Activated naive CD4-positive, alpha-beta T cell treated with anti-CD3 and anti-CD28 coated beads, Interleukin-2, amount 50 U/mL, for 72 hours (primary cell): ENCODE measurements at places on chromosomes 11 and 22.

DNA sequence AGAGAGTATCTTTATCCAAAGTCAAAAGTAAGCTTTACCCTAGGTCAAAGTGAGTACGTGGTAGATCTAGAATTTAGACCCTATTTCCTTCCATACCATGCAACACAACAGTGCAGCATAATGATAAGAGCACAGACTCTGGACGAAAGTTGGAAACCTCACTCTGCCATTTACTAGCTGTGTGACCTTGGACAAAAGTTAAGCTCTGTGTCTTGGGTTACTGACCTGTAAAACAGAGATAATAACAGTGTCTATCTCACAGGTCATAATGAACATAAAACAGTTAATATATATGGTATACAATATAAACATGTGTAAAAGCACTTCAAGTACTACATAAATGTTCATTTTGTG is 13.6 kb upstream of the CHRNA10 start:
- no peak for DNase-seq

DNA sequence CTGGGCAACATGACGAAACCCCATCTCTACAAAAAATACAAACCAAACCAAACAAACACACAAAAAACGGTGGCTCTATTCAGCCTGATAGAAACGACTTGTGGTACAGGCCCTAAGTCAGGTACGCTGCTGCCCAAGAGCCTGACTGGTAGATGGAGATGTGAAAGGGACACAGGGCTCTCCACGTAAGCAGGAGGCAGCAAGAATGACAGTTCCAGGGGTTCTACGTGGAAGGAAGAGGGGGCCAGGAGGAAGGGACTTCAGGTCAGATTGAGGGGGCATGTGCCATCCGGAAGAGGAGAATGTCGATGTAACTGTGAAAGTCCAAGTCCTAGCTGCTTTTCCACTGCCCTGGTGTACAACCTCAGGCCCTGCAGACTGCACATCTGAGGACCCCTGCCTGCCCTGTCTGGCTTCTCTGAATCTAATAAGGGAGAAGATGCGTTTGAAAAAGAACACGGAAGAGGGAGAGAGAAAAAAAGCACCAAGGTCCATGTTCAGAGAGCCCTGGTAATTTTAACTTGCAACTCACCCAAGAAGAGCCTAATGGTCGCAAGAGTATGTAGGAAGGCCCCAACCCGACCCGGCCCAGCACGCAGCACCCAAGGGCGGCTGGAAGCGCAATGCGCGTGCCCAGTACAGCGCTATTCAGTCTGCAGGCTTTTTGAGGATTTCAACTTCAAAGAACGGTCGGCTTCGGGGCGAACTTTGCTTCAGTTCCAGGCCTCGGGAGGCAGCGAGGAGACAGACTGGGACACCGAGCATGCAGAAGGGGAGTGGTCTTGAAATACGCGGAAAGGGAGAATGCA is 909 bp upstream of the ZNRD2 start:
- no peak for DNase-seq

GRCh38 chr11:15599376-15599775 is 484.7 kb downstream of the INSC start:
- no peak for DNase-seq

DNA sequence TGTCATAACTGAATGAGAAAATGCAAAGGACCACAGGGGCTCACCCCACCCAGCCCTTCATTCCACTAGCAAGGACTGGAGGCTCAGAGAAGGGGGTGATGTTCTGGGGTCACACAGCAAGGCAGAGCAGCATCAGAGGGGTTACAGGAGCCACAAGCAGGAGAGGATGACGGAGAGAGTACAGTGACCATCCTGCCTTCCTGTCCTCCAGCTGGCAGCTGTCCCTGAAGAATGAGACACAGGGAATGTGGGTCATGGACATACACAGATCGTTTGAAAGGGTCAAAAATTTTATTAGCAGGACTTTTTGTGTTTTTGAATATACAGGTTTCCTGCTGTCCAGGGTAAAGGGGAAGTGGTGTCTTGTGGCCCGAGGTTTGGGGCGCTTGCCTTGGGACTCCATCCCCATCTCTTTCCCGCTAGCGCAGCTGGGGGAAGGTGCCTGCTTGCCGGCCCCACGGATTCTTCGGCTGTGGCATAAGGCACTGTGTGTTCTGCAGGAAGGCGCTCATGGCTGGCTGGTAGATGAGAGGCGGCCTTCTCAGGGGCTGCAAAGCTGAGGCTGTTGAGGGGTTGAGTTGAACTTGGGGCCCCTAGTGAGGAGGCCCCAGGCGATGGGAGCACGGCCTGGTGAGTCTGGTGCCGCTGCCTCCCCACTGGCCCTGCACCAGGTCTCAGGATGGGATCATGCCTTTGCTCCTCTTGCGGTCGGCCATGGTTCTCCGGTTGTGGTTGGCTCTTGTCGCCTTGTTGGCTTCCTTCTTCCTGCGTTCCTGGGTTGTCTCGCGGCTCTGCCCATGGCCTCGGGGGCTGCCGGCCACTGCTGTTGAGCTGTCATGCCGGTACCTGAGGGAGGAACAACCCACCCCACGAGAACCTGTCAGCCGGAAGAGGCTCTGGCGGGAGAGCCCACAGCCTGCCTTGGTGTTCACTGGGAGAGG is 21.4 kb downstream of the UQCR10 start:
- DNase-seq = no peak

DNA sequence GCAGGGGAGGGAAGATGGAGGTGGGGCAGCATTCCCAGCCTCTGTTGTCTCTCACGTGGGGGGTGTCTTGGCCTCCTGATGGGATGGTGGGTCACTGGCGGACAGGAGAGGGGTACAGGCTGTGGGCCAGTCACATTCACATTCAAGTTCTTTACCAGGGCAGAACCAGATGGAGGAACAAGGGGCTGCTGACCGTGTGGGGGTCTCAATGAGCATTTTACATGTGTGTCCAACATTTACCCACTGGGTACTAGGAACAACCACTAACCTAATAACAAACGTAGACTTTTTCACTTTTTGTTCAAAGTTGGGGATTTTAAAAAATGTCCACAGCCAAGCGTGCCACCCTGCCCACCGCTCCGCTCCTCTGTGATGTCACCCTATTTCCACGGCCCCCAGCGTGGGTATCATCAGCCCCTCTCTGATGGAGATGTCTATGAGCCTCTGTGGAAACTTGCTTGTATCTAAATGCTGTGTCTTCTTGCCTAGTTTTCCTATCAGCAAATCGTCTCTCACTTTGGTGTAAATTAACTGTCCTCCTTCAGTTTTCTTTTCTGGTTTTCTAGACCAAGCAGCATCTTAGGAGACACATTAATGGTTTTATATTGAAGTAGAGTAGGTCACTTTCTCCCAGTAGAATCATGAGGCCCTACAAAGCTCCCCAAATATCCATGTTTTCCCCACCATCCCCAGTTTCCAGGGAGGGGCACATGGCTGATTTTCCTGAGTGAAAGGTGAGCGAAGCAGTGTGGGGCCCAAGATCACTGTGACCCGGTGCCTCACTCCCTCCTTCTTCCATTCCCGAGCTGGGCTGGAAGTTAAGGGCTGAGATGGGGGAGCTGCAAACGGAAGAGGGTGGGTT is 936.7 kb downstream of the BRD1 start:
- DNase-seq = no peak

GRCh38 chr22:38413085-38414008 is 41.7 kb downstream of the KCNJ4 start:
- DNase-seq = peak; percentile 48

GRCh38 chr11:75237050-75237449 is 3.5 kb upstream of the TPBGL start:
- no peak for DNase-seq

GRCh38 chr11:112241486-112241885 is 15.3 kb downstream of the PTS start:
- DNase-seq = no peak

- DNase-seq = no peak
Observed at GRCh38 chr11:69698362-69698761, 5.5 kb downstream of the FGF19 start.

DNA sequence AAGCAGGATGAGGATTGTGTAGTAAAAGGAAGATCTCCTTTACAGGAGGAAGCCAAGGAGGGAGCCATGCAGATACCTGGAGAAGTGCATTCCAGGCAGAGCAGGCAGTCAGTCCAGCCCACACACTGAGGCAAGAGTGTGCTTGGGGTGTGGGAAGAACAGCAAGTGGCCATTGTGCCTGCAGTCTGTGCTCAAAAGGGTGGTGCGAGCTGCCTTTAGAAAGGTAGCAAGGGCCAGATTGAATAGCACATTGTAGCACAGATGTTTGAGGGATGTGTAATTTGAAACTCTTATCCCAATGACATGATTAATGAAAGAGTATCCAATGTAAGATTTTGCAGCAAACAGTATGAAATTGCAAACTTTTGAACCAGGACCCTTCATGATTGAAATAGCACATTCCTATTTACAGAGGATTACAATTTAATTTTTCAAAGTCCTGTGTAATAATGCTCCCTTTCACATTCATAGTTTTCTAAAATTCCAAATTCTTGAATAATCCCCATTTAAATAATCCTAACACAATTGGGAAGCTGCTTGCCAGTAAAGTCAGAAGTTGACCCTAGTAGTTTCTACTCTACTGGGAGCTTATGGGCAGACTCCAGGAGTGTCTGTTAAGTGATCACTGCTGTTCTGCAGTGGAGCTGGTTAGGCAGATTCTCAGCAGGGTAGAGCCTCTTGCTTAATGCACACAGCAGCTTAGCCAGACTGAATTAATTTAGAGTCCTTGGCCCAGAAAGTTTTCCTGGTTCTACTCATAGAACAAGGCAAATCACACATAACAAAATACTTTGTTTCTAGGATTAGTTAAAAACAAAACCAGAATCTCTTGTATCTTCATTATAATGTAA is 78.1 kb downstream of the CYB5R2 start:
- no peak for DNase-seq

- no peak for DNase-seq
Observed at GRCh38 chr11:93054279-93054678, 84.8 kb downstream of the MTNR1B start.

DNA sequence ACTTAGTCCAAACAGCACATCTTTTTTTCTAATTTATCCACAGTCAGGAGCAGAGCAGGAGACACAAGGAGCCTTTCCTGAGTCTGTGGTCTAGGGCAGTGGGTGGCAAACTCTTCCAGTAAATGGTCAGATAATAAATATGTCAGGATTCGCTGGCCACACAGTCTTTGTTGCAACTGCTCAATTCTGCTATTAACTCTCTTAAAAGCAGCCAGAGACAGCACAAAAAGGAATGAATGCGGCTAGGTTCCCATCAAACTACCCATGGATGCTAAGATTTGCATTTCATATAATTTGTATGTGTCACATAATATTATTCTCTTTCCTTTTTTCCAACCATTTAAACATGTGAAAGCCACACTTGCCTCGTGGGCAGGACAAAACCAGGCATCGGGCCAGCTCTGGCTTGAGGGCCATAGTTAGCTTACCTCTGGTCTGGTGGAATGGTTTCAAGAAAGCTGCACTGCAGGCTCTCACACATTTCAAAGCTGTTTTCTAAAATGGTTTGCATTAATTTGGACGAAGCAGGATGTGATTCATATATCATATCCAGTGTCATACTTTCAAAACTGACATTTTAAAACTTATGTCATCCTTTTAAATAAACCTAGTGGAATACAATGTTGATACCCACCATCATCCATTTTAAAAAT is 64.7 kb upstream of the CD5 start:
- no peak for DNase-seq

- no peak for DNase-seq
Observed at GRCh38 chr22:45323695-45324094, 14.0 kb downstream of the FAM118A start.

DNA sequence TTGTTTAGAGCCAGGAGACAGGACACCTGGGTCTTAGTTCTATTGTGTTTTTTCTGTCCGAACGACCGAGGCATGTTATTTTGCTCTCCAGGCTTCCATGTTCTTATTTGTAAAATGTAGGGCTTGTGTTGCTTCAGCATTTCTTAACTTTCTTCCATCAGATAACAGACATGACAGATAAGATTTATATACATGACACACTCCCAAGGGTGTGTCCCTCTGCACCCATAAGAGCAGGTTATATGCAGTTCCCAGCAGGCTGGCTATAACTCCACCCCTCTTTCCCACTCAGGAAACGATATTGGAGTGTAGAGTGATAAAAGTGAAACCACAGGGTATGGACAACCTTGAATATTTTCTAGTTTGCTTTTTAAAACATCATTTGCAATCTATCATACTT is 65.8 kb downstream of the APIP start:
- no peak for DNase-seq

DNA sequence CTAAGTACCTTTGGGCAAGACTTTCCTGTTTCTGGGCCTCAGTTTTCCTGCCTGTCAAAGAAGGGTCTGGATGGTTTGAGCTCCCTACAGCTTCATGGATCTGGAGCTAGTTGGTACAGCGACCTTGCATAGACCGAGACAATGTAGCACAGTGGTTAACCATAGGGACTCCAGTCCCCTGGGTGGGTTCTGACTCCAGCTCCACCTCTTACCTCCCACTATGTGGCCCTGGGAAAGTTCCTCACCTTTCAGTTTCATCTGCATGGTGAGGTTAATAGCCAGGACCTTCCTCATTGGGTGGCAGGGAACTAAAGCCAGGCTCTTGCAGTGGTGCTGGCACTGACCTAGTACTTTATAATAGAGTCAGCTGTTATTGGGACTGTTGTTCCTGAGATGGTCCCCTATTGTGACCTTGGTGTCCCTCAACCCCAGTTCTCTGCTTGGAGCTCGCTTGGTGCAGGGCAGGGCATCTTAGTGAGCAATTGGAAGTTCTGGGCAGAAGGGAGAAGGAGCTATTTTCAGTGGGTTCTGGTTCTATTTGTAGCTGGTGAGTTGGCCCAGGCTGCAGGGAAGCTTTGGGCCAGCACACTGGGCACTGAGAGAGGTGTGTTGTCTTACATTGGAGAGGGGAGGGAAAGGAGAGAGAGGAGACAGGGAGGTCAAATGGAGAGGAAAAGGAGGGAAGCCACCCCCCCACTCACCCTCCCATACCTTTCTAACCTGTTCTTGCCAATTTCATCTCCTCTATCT is 10.7 kb upstream of the MTMR3 start:
- no peak for DNase-seq
